CD4-positive, alpha-beta memory T cell (primary cell): ENCODE measurements at places on chromosomes 11 and 22.

- no peak for DNase-seq
Measured at GRCh38 chr11:79466411-79466810, 25.6 kb upstream of the TENM4 start.

- no peak for DNase-seq
Measured at GRCh38 chr11:116110802-116111201, 606.6 kb upstream of the CADM1 start.

GRCh38 chr11:66614073-66614472 lies 2.4 kb upstream of the RBM14 start:
- no peak for DNase-seq

DNA sequence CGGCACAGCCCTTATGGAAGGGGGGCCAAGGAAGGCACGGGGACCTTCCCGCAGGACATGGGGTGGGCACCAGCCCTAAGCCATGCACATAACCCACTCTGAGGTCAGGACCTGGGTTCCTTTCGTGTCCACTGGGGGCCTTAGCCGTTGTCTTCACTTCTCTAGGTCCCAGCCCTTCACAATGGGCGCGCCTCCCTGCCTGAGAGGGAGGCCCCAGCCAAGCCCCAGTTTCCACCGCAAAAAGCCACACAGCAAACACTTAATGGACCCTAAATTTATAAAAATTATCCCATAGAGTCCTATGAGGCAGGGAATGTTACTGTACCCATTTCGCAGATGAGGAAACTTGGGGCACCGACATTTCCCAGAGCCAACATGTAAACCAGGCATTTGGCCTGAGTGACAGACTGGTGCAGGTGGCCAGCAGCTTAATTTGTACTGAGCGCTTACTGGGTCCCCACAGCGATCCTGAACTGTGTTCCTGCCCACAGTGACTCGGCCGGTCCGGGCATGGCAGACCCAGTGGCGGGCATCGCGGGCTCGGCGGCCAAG lies 1.2 kb downstream of the GAS2L1 start:
- no peak for DNase-seq

DNA sequence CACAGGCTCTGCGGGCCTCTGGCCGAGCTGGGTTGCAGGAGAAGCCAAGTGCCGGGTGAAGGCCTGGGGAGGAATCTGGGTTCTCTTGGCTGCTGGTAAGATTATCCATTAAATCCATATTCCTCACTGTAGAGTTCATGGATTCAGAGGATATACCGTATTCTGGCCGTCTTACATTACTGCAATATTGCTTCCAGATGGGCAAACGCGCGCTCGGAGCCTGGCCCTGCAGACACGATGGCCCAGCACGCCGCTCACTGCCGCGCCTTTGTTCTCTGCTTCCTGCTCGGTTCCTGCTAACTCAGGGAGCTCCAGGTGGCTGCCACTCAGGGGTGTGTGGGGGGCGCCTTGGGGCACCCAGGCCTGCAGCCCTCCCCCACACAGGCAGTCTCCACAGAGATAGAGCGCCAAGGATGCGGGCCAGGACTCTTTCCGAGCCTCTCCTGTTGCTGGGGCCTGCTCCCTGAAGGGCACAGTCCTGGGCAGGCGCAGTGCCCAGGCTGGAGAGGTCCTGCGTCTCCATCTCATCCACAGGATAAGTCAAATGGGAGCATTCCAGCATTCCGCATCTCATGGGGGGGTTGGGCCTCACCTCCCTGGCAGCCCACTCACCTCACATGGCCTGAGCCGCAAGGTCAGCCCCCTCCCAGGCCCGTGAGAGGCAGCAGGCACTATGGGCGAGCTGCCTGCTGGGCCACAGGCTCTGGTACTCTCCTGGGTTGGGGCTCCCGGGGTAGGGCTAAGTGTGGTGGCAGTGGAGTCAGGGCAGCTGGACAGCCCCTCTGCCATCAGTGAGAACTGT lies 14.1 kb upstream of the KCNQ1OT1 start:
- DNase-seq: no peak

DNA sequence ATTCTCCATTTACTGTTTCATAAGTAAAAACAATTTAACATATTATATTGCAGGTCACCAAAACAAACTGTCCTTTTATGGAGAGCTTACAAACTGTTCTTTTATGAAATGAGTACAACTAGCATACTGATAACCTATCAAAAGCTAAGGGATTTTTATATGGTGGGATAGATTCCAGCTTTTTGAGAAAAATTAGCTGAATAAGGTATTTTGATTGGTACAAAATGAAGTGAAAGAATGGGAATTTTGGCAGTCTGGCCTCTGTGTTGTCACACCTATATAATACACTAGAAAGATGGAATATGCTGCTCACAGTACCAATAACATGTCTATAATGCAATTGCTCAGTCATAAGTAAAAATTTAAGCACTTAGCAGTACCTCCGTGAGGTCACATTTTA lies 11.4 kb downstream of the TRAF6 start:
- no peak for DNase-seq

DNA sequence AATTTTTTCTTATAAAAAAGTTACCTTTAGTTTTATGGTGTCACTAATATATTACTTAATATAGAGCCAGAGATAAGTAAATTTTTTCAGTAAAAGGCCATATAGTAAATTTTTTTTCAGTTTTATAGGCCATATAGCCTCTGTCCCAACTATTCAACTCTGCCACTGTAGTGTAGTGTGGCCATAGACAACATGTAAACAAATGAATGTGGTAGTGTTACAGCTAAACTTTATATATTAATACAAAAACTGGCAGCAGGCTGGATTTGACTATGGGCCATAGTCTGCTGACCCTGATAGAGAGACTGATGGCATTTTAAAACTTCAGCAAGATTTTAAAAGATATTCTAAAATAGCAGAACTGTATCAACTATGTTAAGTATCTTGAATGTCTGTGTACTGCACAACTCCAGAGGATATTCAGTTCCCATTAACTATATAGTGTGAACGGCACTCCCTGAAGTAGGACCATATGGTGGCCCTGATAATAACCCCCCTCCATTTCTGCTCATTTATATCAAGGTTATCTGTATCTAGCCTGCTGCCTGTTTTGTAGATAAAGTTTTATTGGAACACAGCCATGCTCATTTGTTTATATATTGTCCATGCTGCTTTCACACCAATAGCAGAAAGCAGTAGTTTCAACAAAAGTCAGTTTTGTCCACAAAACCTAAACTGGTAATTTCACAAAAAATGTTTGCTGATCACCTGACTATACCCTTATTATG lies 71.6 kb downstream of the PRMT3 start:
- no peak for DNase-seq

- no peak for DNase-seq
Measured at GRCh38 chr11:91860661-91861060, 364.0 kb upstream of the FAT3 start.

GRCh38 chr11:33772300-33772699 lies 2.0 kb downstream of the FBXO3 start:
- DNase-seq: no peak

- no peak for DNase-seq
Measured at GRCh38 chr11:64290352-64291261, 495 bp upstream of the KCNK4 start.

- DNase-seq: no peak
Measured at GRCh38 chr11:70445091-70445490, 46.8 kb downstream of the CTTN start.

DNA sequence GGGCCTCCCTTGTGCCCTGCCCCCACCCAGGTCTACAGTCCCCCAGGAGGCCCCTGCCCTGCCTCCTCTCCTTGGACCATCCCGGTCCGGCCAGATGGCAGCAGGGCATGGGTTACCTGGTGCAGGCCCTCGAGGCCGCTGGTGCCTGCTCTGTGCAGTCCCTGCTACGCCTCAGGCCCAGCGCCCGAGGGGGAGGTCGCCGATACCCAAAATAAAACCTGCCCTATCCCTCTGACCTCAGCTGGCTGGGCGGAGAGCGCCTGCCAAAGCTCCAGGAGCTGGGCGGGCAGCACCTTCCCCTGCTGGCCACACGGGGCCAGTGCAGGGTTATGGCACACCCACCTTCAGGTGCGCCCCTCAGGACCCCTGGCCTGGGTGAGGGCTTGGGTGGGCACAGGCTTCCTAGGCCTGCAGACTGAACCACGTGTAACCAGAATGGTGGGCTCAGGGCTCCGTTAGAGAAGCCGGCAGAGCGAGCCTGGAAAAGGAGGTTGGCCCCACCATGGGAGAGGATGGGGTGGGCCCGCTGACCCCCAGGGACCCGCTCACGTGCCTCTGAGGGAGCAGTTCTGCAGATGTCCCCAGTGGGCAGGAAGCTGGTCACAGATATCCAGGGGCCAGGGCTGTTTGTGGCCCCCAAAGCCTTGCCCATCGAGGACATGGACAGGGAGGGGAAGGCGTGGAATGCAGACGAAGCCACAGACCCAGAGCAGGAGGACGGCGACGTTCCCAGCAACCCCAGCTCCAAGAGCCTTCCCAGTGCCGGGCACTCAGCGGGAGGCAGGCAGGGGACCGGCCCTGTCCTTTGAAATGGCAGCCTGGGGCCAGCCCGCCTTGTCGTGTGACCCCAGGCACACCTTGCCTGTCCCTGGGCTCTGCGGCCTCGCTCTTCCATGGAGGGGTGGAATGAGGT lies 1.7 kb upstream of the TNNT3 start:
- DNase-seq: no peak

GRCh38 chr22:39514373-39514973 lies 5.9 kb upstream of the ATF4 start:
- no peak for DNase-seq

DNA sequence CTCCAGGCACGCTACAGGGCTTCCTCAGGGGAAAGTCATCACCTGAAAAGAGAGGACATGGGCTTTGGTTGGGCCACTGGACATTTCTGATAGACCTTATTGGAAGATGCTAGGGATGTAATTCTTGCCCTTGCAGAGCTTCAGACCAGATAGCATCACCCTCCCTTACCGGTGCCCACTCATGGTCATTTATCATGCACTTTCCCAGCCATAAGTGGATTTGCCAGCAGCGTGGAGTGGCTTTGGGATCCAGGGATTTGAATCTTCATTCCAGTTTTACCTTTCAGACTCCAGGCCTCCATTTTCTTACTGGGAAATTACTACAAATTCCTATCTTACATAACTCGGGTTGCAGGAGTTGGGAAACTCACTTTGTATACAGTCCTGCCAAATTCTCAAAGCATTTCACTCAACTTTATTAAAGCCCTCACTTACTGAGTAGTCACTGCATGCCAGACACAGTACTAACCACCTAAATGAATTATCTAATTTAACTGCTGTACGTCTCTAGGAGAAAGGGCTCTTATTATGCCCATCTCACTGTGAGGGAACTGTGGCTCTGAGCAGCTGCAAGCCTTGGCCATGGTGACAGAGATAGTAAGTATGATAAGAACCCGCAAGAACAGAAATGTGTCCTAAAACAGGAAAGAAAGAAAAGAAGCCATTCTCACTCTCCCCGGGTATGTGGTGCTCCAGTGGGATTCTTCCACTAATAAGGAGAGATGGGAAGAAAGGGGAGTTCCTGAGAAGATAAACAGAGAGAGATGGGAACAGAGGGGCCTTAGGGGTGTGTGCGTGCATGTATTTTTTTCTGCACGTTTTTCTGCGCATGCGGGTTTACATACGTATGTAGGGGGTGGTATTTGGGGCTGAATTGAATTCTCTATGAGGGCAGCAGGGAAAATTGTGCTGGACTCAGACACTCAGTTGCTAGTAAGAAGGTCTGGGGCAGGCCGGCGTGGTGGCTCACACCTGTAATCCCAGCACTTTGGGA lies 9.7 kb downstream of the CHRM1 start:
- DNase-seq: no peak

GRCh38 chr11:45278714-45279113 lies 7.4 kb downstream of the SYT13 start:
- DNase-seq: no peak

GRCh38 chr22:26589845-26590736 lies at the start of gene TPST2:
Gene TPST2 (minus strand): TSS chr22:26590132. CDS start chr22:26541630, 48,502 bp downstream.
- DNase-seq: peak; percentile 82

- DNase-seq: peak; percentile 55
Measured at GRCh38 chr22:38180841-38181452, 683 bp downstream of the PLA2G6 start.

- no peak for DNase-seq
Measured at GRCh38 chr22:17106785-17107546, 14.2 kb downstream of the TMEM121B start.

DNA sequence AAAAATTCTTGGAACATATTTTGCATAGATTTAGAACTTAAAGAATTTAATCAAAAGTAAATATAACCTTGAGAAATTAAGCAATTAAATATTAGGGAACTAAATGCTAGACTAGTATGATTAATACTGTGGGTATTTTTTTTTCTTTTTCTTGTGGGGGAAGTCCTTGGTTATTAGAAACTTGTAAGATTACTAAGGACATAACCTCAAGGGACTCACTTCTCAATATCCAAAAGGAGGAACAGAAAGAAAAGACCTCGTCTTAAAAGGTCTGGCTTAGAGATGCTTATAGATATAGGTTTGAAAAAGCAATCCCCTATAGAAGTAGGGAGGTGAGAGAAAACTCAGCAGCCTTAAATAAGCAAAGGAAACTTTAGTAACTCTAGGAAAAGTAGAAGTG lies 368.5 kb downstream of the INSC start:
- DNase-seq: no peak
